NK-92 treated with Interleukin-12 subunit alpha and Interleukin-12 subunit beta, amount 100 ng/mL, for 24 hours (cell line): ENCODE measurements at places on chromosomes 16 and 17.

DNA sequence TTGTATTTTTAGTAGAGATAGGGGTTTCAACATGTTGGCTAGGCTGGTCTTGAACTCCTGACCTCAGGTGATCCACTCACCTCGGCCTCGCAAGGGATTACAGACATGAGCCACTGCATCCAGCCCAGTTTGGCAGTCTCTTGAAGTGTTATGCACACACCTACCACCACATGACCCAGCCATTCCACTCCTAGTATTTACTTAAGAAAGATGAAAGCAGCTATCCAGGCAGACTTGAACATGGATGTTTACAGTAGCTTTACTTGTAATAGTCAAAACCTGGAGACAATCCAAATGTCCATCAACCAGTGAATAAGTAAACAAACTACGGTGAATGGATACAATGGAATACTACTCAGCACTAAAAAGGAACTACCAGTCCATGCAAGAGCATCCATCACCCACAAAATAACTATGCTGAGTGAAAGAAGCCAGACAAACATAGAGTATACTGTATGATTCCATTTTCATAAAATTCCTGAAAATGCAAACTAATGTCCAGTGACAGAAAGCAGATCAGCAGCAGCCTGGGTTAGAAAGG is 37.8 kb upstream of the RASD1 start:
- DNase-seq = no peak

- no peak for DNase-seq
These were observed 1061.2 kb downstream of the CDH11 start for GRCh38 chr16:64060631-64061030.

DNA sequence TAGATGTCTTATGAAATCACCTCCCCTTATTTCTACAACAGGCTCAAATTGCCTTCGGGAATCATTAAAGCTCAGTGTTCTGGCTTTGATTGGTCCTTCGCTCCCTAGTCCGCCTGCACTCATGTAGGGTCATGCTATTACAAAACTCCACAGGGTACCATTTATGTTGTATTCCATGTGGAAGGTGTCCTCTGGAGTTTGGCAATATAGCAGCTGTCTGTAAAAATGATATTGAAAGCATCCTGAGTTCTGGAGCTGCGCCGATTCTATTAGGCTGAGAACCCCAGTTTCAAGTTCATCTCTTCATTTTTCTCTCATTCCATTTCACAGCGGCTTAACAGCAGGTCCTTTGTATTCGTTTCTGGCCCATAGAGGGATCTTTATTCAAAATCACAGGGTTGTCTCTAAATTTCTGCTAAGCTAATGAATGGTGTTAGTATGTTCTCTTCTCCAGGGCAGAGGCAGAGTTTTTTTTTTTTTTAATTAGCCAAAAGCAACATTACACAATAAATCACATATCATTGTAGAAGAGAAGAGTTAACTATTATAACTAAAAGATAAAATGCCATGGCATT is 71.9 kb upstream of the TEKT1 start:
- DNase-seq = no peak

DNA sequence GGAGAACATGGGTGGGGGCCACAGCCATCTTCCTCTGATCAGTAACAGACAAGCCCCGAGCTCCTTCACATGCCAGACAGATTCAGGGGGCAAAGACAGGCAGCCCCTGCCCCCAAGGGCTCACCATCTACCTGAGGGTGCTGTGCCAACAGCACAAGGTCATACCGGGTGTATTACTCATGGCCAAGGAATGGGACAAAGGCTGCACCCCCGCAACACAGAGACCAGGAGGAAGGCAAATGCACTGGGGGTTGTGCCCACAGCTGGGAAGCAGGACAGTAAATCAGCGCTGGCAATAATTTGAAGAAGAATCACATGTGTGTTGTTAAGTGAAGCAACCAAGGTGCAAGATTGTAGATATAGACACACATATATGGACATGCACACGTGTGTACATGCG is 137.1 kb downstream of the C16orf95 start:
- DNase-seq = no peak

GRCh38 chr17:67531291-67531690 is 154.2 kb downstream of the PITPNC1 start:
- DNase-seq = no peak

DNA sequence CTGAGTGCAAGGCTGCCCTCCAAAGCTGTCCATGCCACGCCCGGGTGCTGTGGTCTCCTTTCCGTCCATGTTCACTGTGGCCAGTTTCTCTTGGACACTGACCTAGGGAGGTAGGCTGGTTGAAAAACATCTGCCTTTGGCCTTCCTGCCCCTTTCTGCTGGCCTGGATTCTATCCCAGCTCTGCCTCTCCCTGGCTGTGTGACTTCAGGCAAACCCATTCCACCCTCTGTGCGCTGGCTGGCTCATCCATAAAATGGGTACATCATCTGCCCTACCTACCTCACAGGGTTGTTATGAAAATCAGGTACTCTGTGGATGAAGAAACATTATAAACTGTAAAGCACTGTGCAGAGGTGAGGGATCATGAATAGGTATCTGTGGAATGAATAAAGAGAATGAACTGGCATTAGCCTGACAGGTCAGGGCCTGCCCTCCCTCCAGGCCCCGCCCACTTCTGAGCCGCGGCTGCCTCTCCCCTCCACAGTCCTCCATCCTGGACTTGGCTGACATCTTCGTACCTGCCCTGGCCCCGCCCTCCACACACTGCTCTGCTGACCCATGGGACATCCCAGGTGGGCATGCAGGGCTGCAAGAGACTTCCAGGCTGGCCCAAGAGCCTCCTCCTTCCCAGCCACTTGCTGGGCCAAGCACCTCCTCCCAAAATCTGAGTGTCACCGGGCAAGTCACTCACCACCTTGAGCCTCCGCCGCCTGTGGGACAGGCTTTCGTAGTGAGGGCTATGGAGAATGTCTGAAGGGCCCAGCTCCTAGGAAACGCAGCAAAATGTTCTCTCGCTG is 7.0 kb upstream of the SPATA20 start:
- DNase-seq = no peak

GRCh38 chr17:1177016-1177700 is 2.6 kb downstream of the ABR start:
- DNase-seq = no peak

GRCh38 chr16:56513972-56514371 is 5.9 kb downstream of the BBS2 start:
- DNase-seq = no peak

DNA sequence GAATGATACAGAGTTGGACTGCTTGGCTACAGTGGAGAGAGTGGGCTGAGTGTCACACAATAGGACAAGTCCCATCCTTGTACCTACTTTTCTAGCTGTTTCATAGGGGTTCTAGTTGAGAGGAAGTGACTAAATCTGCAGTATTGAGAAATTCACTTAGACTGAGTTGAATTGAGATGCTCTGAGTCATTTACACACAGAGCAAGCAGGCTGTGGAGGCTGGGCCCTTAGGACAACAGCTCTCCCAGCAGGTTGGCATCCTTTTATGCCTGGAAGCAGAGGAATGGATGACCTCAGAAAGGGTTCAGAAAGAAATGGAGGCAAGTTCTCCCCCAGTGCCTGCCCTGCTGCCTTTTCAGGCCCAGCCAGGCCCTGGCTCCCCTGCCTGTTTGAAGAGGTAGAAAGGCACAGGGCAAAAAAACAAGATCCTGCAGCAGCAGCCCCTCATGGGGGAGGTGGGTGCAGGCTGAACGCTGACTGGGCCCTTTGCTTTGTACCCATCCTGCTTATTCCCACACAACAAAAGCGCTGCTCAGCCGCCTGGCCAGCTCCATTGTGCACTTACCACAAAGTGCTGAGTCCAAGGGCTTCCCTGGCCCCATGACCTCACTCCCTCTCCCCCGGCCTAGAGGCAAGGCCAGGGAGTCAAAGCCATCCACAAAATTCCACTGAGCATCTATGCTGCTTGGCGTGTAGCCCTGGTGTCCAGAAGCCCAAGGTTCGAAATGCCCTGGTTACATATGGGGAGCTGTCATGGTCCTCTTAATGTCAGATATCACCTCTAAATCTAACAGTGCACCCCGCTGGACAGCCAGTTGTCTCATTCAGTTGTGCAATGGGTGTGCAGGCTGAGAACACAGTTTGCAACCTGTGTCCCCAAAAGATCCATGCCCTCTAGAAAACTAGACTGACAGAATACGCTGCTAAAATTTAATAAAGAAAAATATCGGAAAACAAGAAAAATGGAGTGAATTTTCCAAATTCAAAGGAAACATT is 5.4 kb upstream of the CRYBA1 start:
- DNase-seq = peak; percentile 44

GRCh38 chr17:61073131-61073530 is 326.5 kb upstream of the TBX2 start:
- no peak for DNase-seq

DNA sequence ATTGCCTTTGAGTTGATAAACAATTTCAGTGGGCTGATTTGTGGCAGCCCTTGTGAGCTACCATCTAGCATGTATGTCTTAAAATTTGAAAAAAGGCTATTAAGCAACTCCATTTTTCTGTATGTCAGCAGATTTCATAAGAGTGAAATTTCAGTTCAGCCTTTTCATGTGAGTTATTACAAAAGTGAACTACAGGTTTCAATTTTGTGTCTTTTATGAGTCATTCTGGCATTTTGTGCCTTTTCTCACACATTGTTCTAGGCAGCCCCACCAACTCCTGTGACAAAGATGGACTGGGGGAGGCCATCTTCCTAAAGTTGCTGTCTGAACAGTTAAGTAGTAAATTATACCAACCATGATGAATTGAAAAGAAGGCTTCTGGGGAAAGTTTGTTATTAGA is 52.1 kb downstream of the USP10 start:
- peak; percentile 7 for DNase-seq

DNA sequence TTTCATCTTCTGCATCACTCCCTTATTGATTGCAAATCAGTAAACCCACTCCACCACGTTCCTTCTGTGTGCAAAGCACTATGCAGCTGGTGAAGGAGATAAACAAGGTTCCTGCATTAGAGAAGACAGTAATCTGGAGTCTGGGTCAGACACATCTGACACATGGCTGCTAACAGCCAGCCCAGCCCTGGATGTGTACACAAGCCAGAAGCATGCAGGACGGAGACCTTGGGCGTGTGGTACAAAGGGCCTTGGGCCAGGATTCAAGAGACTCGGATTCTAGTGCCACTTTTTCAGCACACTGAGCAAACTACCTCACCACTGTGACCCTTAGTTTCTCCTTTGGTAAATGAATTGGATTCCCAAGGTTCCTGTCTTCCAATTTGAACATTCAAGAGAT is 86.6 kb upstream of the DNAH9 start:
- no peak for DNase-seq

- DNase-seq = no peak
These were observed 5.9 kb downstream of the CORO7 start for GRCh38 chr16:4410335-4411075.

- DNase-seq = no peak
These were observed 85.0 kb downstream of the GRIN2A start for GRCh38 chr16:10097271-10097670.

- no peak for DNase-seq
These were observed 33.6 kb downstream of the CDH1 start for GRCh38 chr16:68770671-68771070.

GRCh38 chr17:57849163-57849873 is 526 bp downstream of the MRPS23 start:
- DNase-seq = no peak

GRCh38 chr16:84040823-84041820 is 1.5 kb downstream of the SLC38A8 start:
- no peak for DNase-seq

- DNase-seq = no peak
These were observed 59.6 kb downstream of the SMG6 start for GRCh38 chr17:2243953-2244352.

DNA sequence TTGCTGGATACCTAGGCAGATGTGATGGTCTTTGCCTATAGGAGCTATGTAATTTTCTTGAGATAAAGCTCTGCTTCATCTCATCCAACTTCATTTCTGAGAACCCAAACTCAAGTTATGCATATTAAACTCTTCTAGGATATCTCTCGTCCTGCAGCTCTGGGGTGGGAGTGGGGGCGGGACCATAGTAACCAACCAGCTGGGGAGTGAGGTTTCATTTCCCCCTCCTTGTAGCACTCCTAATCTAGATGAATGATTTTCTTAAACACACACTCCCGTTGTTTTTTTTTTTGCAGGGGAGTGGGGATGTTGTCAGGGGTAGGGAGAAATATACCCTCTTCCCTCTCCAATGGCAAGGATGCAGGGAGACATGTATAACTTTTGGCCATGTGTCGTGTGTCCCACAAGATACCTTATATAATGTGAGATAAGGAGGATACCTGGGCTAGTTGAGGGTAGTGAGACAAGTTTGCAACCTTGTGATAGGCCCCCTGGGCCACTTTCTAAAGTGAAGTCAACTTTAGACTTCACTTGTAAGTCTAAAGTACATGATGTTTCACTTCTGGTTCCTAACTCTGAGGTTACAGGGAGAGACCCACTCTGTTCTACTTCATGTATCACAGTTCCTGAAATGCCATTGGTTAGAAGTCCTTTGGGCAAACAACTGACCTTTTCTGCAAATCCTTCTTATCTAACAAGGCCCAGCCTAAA is 10.5 kb upstream of the HEATR6 start:
- DNase-seq = no peak

DNA sequence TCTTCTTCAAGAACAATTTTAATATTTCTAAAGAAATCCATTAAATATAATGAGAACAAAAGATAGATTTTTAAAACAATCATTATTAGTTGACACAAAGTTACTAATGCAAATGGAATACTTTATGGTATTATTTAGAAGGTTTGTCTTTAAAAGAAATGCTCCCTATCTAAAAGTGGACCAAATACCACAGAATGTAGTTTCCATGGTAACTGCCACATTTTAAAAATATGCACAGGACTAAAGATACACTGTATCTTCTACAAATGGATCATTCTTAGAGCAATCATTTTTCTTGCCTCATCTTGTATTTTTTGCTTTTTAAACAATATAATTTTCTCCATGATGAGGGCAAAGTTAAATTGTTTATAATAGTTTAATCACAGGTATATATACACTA is 296.0 kb downstream of the CEP112 start:
- DNase-seq = no peak

- DNase-seq = no peak
These were observed 16.2 kb upstream of the NOG start for GRCh38 chr17:56577190-56577842.

DNA sequence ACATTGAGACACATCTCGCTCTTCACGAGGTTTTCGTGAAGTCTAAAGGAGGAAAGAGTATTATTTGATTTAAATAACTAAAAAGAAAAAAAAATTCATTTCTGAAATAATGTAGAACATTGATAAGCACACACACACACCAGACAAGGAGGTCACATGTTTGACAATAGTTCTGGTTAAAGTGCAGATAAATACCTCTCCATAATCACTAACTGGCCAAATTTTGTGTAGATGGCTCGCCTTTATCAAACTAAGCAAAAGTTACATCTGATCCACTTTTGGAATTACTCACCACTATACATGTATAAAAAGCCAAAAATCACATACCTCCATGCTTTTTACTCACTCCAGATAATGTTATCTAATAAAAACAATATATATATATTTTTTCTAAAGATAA is 106.5 kb downstream of the NCOR1 start:
- no peak for DNase-seq

- no peak for DNase-seq
These were observed 56.6 kb upstream of the BCAR1 start for GRCh38 chr16:75308011-75308410.

GRCh38 chr17:65154770-65155589 is 17.8 kb downstream of the RGS9 start:
- DNase-seq = no peak
